ENCODE measurements at places on chromosomes 7 and 10.

- no peak for DNase-seq
Measured at GRCh38 chr7:82264783-82265305, 178.7 kb downstream of the CACNA2D1 start.

DNA sequence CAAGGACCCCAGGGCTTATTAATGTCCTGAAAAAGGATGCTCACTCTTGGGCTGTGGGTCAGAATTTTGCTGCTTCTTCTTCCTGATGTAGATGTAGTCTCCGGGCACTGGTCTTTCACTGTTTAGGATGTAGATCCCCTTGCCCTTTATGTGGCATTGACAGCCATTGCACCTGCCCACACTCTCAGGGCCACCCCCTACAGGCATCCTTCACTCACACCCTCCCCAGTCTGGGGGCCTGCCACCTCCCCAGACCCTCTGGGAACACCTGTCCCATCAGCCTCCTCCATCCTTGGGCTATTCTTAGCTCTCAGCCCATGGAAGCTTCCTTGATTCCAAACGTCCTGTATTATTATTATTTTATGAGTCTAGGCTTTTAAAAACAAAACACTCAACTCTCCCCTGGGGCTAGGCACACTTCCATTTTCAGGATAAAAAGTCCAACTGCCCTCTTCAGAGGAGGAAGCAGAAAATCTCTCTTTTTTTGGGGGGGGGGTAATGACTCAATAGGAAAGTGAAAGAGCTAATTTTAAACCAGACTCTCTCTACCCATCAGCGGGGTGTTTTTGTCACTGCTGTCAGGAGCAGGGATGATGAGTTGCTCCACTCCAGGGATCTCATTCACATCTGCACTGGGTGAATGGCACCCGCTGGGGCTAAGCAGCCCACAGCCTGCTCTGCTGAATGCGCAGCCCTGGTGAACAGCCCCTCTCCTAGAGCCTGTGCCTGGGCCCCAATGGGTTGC is 11.5 kb upstream of the KLRG2 start:
- no peak for DNase-seq

GRCh38 chr10:107152087-107152486 is 12.4 kb downstream of the SORCS1 start:
- no peak for DNase-seq

GRCh38 chr10:131746241-131746711 is 154.5 kb upstream of the PPP2R2D start:
- DNase-seq: no peak

GRCh38 chr7:2452643-2453270 is 23.4 kb downstream of the GRIFIN start:
- DNase-seq: no peak

- DNase-seq: no peak
Measured at GRCh38 chr7:45181991-45182855, 24.6 kb downstream of the RAMP3 start.

DNA sequence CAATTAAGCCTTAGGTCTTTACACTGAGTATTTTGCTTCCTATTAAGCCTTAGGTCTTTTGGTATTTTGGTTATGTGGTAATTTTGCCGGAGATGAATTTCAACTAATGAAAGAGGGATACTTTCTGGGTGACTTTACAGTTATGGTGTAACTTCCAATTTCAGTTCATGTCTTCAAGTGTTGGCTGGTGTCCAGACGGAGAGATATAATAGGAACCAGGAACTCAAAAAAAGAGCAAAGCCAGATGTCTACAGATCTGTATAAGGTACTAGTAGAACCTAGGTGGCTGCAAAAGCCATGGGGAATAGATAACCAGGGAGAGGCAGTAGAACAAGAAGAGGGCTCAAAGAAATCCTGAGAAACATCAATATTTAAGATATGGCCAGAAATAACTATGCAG is 12.3 kb downstream of the ERCC6 start:
- DNase-seq: no peak

GRCh38 chr7:106720641-106721040 is 59.7 kb upstream of the CCDC71L start:
- no peak for DNase-seq

DNA sequence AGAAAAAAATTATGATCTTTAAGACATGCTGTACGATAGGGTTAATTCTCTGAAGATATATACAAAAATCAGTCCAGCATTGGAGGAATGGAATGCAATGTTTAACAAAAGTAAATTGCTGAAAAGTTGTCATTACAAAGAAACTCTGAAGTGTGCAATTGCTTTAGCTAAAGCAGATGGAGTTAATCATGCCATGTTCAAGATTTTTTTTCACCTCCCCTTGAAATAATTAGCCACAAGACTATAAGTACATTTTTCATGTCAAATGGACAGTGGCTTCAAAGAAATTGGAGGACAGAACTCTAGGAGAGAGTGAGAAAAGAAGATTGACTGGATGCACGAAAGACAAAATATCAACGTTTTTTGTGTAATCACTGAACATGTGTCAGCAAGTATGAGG is 63.1 kb upstream of the MEOX2 start:
- DNase-seq: no peak

GRCh38 chr7:138125598-138126111 is 49.4 kb downstream of the AKR1D1 start:
- DNase-seq: no peak

DNA sequence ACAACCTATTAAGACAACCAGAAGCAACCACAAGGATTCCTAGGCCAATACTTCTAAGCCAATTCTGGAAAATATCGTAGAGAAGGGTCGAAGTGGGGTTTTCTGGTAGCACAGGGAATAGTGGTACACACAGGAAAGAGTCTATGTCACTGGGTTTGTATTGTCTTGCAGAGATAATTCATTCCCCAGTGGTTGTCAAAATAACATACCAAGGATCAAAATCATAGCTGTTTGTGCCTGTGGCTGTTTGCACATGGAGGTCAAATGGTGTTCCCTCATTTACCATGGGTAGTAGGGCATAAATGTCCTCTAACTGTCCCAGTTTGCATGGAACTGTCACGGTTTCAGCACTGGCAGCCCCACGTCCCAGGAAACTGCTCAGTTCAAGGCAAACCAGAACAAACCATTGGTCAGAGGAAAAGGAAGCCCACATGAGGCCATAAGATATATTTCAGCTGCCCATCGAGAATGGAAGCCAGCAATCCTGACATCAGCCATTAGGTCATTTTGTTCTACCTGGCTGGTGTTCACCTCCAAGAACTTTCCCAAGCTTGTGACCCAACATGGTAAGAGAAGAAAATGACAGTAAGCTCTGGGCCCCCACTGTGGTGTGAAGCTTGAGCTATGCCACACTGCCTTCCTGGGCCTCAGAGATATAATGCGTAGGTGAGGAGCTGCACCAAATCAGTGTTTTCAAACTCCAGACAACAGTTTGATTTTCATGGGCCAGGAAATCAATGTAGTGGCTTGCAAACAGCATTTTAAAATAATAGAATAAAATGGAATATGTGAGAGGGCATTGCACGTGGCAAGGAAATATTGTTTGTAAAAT is 53.9 kb upstream of the NFE2L3 start:
- no peak for DNase-seq

- DNase-seq: no peak
Measured at GRCh38 chr10:125415006-125415633, 254.8 kb upstream of the CTBP2 start.

GRCh38 chr10:21995557-21995956 is 8.0 kb downstream of the DNAJC1 start:
- DNase-seq: no peak

GRCh38 chr7:54846273-54846672 is 87.3 kb upstream of the SEC61G start:
- no peak for DNase-seq

DNA sequence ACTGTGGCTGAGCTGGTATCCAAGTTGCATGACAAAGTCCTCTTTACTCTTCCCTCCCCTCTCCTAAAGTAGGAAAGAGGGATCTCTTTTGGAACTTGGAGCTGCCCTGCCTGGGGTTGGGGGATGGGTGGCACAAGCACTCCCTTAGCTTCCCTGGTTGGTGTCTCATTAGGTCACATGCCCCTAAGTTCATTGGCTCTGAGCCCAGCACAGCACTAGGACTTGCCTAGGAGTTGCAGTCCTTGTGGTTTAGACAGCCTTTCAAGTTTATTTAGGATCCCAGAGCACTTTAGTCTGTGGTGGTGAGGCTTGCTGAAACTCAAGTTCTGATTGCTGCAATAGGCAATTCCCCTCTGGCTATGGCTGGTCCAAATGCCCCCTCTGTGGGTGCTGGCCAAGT is 281.4 kb downstream of the NXPH1 start:
- no peak for DNase-seq

DNA sequence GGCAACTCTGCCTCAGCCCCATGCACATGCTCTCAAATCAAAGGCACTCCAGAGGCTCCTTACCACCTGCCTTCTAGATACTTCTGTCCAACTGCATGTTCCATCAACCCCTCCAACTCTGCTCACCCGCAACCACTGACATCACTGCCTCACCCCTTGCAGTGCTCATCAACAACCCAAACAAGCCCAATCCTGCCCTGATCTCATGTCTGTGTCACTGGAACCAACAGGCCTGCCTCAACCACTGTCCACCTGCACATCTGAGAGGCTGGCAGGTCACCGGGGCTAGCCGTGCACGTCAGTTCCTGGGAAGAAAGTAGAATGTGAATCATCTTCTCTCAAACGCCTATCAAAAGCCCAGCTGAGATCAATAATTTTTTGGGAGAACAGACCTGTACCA is 33.3 kb downstream of the CTBP2 start:
- DNase-seq: no peak

DNA sequence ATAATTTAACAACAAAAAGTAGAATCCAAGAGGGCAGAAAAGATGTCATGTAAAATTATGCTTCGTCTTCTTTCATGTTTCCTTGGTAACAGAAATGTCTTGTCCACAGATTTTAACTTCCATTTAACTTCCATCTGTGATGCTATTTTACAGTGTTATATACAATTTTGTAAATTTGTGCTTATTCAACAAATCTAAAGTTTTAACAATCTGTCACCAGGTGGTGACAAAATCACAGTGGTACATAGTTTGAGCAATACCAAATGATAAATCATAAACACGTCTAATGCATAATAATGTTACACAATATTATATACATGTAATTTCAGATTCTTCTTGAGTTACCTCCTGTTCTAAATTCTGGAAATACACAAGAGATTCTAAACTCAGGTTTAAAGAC is 784.4 kb upstream of the CELF2 start:
- DNase-seq: no peak

GRCh38 chr10:76017733-76018433 is 586.5 kb downstream of the LRMDA start:
- DNase-seq: no peak

- no peak for DNase-seq
Measured at GRCh38 chr7:107171496-107171895, 2.7 kb downstream of the HBP1 start.

GRCh38 chr7:157010588-157011332 is at the start of gene MNX1:
MNX1 (minus strand) TSS chr7:157010663; CDS start chr7:157010350, 313 bp downstream.
- DNase-seq: peak; percentile 34

- no peak for DNase-seq
Measured at GRCh38 chr10:16565604-16566003, 43.9 kb upstream of the C1QL3 start.

GRCh38 chr7:90560730-90561129 is 35.4 kb upstream of the CDK14 start:
- no peak for DNase-seq

DNA sequence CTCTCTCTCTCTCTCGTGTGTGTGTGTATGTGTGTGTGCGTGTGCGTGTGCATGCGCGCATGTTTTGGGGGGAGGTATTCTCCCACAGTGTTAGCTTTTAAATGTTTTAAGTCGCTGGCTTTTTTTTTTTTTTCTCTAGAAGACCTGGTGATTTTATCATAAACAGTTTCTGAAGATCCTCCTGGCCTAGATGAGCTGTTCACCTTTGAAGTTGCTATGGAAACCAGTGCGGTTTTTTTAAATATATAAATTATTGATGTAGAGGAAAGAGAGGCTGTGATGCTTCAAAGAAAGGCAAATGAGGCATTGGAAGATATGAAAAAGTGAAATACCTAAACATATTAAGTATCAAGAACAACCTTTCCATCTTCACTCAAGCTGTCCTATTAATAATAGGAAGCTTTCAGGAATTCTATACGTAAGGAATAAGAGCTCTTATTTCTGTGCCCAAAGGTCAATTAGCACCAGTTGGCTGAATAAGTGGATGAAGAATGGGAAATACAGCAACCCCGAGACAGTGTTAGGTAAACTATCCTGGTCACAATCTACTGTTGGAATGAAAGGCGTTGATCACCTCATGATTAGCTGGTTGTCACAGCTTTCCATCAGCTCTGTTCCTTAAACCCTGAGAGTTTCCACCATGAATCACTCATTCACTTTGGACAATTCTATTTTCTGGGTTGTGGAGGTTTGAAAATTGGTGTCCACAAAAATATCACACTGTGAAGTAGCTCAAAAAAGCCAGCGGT is 66.5 kb upstream of the SLC35G1 start:
- no peak for DNase-seq

GRCh38 chr7:134945691-134946090 is 40.6 kb upstream of the AGBL3 start:
- DNase-seq: no peak

DNA sequence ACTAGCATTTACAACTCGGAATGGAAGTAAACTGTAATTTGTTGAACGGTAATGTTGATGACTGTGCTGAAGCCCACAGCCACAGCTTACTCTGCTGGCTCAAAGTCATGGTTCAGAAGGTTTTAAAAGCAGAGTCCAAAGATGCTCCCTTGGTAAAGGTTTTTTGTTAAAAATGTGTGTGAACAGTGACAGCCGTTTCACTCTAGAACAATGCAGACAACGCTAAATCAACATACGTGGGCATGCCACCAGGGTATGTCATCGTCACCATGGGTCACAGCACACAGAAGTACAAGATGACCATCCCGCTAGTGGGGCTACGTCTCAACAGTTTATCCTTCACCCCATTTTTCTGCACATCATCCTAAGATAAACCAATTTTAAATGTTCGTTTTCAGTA is 106.5 kb upstream of the LANCL2 start:
- DNase-seq: no peak

DNA sequence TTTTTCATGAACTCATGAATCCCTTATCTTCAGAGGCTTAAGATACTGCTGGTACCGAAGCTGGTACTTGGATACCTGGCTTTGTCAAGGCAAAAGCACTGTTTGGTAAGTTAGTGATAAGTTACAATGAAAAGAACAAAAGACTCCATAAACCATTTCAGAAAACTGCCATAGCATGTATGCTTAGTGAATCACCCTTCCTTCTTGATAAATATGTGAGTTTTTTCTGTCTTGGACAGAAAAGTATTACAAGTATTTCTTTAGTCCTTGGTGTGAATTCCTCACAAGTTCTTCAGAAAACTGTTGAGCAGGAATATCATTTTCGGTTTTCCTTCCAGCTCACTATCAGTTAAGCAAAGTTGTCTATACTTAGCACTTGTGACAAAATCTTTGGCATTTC is 25.6 kb downstream of the PUS7 start:
- no peak for DNase-seq
